Lung (tissue), 17 donors: ENCODE measurements at places on chromosomes 7 and 10.

DNA sequence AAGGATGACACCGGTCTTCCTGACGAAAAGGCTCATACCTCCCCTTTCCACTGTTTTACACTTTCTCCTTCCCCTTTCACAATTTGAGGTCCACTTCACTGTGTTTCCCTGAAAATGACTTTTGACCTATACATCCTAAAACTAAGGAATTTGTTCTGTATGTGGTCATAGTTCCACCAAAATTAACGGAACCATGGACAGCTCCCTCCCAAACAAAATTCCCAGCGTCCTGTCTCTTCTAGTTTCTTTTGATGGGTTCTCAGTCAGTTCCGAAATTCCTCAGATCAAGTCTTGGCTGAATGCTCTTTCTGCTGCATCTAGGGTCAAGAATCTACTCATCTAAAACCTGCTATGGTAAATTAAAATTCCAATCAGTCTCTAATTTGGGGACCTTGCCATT is 1191.9 kb downstream of the CNTNAP2 start:
- no peak for DNase-seq

DNA sequence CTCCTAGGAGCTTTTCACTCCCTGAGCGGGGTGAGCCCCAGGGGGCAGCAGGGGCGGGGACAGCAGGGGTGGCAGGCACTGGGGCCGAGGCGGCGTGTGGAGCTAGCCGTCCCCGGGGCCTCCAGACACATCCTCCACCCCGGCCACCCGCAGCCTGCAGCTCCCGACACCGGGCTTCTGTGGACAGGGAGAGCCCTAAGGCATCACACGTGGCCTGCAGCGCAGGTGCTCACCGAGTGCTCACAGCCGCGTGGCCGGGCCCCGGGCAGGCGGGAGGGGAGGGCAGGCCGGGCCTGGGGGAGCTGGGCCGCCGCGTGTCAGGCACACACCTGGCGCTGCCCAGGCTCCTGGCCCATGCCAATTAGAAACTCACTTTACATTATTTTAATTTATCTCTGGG is 51.4 kb downstream of the MICALL2 start:
- DNase-seq = no peak

GRCh38 chr7:95781961-95782586 is 9.7 kb downstream of the DYNC1I1 start:
- no peak for DNase-seq

- peak; percentile 31 for DNase-seq
These were observed 2.9 kb downstream of the IGF2BP3 start for GRCh38 chr7:23467291-23467805.

GRCh38 chr10:132510174-132510611 is 27.4 kb upstream of the INPP5A start:
- no peak for DNase-seq
